ENCODE measurements at places on chromosomes 12 and 14.

DNA sequence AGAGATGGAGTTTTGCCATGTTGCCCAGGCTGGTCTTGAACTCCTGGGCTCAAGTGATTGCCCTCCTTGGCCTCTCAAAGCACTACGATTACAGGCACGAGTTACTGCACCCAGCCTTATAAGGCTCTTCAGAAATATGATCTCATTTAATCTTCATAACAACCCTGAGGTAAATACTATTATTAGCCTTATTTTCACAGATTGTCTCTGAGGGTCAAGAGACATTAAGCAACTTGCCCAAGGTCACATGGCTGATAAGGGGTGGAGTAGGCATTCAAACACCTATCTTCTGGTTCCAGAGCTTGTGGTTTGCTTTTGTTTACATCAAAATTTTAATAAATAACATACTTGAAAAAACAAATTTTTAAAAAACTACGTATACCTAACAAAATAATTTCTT, 5.1 kb downstream of the PRKAG1 start:
- no peak for DNase-seq

GRCh38 chr12:54388237-54389133, 4.0 kb upstream of the ZNF385A start:
- no peak for DNase-seq

DNA sequence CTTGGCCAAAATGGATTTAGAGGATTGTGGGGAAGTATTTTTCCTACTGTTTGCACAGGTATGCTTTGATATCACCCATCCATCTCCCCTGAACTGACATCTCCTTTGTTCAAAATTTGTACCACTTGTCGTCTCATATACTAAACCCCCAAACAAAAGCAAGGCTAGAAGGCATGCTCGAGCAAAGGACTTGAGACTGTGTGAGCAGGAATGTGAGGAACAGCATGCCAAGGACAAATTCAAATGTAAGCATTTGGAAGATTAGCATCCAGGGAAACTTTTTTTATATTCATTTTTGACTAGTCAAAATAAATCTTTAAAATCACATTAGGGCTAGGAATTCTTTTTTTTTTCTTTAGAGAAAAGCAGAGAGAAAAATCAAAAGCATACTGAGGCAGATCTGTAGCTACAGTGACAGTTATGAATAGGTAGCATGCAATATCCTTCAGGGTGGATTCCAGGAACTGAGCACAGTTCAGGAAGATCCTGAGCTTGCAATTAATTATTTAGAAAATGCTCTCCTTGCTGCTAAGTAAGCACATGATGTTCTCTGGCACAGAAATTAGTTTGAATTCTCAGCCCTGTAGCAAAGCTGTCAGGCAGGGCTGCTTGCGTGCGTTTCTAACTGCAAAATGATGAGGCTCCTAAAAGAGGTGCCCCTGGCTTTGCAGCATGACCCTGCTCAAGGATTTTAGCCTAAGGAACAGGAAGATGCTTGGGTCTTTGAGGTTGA, 327.7 kb downstream of the LRIG3 start:
- peak; percentile 19 for DNase-seq

DNA sequence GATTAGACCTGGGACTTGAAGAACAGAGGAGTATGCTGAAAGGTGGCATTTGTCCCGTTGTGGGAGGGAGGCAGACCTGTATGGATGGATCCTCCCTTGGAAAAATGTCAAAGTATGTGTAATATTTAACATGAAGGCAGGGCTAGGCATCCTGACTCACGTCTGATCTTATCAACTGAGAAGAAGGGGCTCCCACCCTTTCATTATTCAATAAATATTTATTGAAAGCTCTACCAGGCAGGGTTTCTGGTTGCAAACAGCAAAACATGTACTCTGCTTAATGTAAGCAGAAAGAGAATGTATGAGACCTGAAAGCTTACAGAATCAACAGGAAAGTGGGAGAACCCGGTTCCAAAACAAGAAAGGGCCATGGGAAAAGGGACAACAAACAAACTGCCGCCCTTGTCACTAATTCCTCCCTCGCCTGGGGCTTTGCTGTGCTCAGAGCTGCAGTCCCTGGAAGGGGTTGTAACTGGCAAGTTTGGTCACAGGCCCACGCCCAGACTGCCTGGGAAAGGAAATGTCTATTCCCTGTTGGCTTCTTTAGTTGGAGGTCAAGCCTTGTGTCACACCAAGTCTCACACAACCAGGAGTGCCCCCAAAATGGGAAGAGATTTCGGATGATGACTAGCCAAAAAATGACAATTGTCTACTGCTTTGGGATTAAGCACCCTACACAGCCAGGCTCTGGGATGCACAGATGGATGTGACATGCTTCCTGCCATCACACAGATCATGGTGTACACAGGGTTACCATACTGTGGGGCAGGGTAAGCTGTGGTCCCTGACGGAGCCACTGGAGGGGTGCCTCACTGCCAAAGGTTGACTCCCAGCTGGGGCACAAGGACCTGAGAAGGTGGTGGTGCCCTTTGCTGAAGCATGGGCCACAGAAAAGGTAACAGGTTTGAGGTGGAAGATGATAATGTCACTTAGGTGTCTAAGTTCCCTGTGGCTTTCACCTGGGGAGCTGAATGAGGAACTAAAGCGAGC, 36.8 kb downstream of the RAB35 start:
- DNase-seq, result no peak

GRCh38 chr14:36451310-36452065, 68.5 kb downstream of the NKX2-1 start:
- no peak for DNase-seq

DNA sequence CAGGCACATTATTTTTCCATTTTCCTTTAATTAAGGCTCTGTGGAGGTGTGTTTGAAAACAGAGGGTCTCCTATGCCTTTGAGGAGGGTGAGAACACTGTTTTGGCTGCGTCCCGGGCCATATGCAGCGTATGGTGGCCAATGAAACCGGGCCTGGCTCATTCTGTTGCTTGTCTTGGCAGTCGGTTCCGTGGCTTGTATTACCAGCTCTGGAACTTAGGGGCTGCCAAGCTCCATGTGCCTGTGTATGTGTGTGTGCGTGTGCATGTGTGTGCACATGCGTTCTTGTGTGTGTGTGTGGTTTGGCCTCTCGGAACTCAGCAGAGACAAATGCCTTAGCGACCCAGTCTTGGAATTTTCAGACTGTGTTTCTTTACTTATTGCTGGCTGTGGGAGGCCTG, 2.7 kb downstream of the JDP2 start:
- peak; percentile 61 for DNase-seq

DNA sequence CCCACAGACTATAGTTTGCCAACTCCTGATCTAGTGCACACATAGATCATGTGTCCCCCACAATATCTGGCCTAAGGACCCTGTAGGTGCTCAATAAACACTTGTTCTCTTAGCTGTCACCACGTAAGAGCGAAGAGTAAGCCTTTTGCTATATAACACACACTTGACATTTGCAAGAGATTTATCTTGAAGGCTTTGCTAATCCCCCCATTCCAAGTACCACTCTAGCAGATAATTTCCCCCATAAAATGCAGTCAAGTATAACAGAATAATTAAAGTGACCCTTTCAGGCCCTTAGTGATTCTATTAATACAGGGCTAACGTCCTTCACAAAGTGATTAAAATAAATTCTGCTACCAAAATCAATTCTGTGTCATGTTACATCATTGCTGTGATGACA, 87.5 kb downstream of the PLXNC1 start:
- no peak for DNase-seq

- no peak for DNase-seq
Observed at GRCh38 chr14:82759656-82760055, 1226.0 kb upstream of the SEL1L start.

GRCh38 chr12:15650399-15651128, 138.6 kb downstream of the EPS8 start:
- no peak for DNase-seq

DNA sequence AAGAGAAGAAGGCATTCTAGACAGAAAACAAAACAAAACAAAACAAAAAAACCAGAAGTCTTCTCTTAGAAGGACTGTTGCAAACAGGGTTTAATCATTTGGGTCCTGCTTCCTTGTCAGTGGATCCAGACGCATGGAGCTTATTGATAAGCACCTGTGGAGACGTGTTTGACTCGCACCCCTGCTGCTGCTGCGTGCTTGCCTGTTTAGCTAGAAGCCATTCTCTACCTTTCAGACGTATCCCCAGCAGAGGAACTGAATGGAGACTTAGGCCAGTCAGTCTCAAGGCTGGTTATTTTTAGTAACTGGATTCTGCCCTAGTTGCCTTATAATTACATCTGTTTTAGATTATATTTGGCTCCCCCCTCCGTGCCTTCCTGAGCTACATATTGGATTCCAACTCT, 186.1 kb upstream of the EEA1 start:
- DNase-seq, result no peak

GRCh38 chr14:24404814-24405213, 6.0 kb downstream of the NYNRIN start:
- no peak for DNase-seq

- peak; percentile 76 for DNase-seq
Observed at GRCh38 chr14:78997811-78998210, 827.6 kb downstream of the NRXN3 start.

- no peak for DNase-seq
Observed at GRCh38 chr14:62118461-62118860, 356.2 kb downstream of the SNAPC1 start.

GRCh38 chr12:66129934-66130266, 650 bp downstream of the LLPH start:
- DNase-seq, result no peak

DNA sequence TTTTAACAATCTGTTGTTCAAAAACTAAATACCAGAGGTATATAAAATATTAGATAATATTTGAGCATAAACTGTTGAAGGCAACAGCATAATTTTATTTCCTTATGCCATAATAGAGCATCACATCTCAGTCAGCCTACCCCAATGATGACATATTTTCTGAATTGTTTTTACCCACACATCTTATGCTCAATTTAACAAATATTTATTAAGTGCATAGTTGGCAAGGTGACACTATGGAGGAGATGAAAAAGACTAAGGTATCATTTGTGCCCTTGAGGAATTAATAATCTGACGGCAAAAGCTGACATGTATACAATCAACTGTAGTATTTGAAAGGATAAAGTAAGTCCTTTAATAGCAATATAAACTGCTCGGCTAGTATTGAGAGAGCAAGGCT, 102.4 kb downstream of the SYT1 start:
- no peak for DNase-seq

DNA sequence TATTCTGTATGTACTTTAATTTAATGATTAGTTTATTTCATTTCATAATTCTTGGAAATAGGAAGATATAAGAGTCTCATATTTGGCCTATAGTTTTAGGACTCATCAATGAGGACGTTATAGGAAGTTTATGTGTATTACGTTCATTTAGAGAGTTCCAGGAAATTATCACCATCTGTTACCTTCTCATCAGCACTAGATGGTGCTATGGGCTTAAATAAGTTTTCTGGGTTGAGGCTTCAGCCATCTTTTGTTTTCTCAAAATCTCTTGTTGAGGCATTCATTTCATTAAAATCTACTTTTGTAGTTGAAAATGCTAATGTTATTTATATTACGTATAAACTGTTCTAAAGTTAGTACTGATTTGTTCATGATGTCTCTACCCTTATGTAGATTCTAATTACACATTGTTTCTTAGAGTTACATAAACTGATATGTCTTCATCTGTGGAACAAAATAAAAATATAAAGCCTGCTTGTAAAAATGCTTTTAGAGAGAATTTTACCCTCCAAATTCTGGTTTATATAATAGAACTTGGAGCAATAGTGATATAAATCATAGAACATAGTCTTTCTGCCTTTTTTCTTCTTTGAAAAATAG, 89.2 kb downstream of the CFAP54 start:
- DNase-seq, result peak; percentile 77

DNA sequence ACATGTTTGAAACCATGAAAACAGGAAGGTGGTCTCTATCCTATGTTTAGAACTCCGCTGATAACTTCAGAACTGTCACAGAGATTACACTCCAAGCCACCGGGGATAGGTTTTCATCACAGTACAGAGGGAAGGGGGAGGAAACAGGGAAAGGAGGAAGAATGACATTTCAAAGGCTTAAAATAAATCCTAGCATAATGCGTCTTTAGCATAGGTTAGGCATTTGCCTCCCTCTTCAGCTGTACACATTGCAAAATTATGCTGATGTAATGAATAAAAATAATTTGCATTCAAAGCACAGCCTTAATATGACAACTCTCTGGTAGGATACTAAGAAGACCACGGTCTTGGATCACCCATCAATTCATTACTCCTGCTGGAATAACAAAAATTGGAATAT, 54.3 kb upstream of the PYGL start:
- DNase-seq, result no peak

All from fibroblast of pulmonary artery (primary cell).